ENCODE measurements at places on chromosomes 16 and 17. TPM values are rescaled to one million over a fixed set of nuclear protein-coding genes. Genes with fewer than 3 reads are reported as not detected.

- DNase-seq: no peak
Observed at GRCh38 chr17:40452216-40452787, 9.1 kb downstream of the IGFBP4 start.

DNA sequence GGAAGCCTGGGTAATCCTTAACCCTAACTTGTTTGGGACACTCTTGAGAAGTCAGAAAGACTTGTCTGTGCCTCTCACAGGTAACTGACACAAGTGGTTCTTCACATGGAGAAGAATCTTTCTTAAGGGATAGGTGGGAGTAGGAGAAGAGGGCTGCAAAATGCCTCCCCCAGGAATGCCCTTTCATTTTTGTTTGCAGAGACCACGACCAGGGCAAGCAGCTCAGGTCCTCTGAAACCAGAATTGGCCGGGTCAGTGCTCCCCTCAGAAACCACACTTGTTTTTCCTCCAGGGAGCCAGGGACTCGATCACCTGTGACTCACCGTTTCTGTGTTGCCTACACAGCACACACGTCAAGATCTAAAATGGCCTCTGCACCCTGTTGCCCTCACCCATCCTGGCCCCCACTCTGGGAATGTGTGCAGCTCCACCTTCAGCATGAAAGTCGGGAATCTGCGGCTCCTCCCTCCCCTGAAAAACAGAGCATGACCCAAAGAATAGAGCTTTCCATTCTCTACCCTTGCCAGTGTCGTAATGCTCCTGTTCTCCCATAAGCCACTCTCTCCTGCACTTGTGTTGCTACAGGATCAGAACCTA is 36.1 kb downstream of the HNF1B start:
- no peak for DNase-seq

DNAH9 gene
- not detected for total RNA-seq

SLC47A1 gene
- total RNA-seq: 6.8 TPM

- no peak for DNase-seq
Observed at GRCh38 chr17:13734880-13735279, 133.2 kb upstream of the HS3ST3A1 start.

GRCh38 chr17:2779545-2779944 is 16.7 kb upstream of the RAP1GAP2 start:
- DNase-seq: no peak

- no peak for DNase-seq
Observed at GRCh38 chr17:70080541-70081347, 5.7 kb downstream of the KCNJ16 start.
